Activated naive CD4-positive, alpha-beta T cell treated with anti-CD3 and anti-CD28 coated beads, Interleukin-2, amount 50 U/mL, for 72 hours (primary cell): ENCODE measurements at places on chromosomes 16 and 17. TPM values are rescaled to one million over a fixed set of nuclear protein-coding genes. Genes with fewer than 3 reads are reported as not detected.

HEATR9 gene
- total RNA-seq, result not detected

KRT10 gene
- total RNA-seq, result 33.2 TPM

- no peak for DNase-seq
Measured at GRCh38 chr17:57242148-57242547, 14.2 kb upstream of the MSI2 start.

DNA sequence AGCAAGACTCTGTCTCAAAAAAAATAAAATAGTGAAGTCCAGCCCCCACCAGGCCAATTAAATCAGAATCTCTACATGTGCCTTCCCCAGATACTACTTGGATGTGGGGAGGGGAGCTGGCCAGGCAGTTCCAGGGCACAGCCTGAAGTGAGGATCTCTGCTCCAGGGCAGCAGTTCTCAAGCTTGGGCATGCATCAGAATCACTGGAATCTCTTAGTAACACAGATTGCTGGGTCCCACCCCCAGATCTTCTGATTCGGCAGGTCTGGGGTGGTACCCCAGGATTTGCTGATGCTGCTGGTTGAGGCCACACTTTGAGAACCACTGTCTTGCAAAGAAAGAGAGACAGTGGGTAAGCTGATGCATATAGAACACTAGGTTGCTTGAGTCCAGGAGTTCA, 8.3 kb upstream of the CDH5 start:
- no peak for DNase-seq
